ENCODE measurements at places on chromosomes 7 and 10. TPM values are rescaled to one million over a fixed set of nuclear protein-coding genes. Genes with fewer than 3 reads are reported as not detected.

GRCh38 chr10:35400595-35401268 lies 64.4 kb downstream of the CCNY start:
- no peaks in the 10 kb centered on the region for H3K27me3 ChIP-seq
- H3K4me1 ChIP-seq = peaks cover 22% of the 10 kb centered on the region
- no peak overlapping the region for H3K4me3 ChIP-seq
- H3K27ac ChIP-seq = no peak overlapping the region

DNA sequence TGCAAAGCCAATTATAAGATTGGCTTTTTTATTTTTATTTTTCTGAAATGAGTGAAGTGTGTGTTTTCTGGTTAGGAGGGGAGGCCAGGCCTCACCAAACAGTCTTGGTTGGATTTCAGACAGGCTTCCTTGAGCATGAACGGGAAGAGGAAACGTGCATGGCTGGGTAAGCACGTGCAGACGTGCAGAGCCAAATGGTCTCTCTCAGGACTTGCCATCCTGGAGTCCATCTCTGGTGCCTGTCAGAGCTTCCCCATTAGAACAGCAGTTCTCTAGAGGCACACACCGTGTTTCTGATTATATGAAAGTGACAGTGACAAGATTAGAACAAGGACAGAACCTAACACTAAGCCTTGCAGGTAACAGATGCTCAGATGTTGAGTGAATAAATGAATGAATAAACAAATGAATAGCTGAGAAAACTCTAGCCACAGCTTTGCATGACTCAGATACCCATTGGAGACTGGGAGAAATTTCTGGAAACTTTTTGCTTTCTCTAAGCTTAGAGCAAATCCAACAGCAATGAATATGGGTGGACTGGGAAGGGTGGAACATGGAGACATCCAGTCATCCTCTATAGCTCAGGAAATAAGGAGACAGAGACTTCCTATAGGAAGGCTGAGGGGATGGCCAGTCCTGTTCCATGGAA lies 11.8 kb upstream of the CALD1 start:
- H3K36me3 ChIP-seq = no peaks in the 10 kb centered on the region
- H3K27ac ChIP-seq = no peak overlapping the region
- no peak for DNase-seq
- no peaks in the 10 kb centered on the region for H3K4me1 ChIP-seq

GPR85 gene
- 5.4 TPM for total RNA-seq

DNA sequence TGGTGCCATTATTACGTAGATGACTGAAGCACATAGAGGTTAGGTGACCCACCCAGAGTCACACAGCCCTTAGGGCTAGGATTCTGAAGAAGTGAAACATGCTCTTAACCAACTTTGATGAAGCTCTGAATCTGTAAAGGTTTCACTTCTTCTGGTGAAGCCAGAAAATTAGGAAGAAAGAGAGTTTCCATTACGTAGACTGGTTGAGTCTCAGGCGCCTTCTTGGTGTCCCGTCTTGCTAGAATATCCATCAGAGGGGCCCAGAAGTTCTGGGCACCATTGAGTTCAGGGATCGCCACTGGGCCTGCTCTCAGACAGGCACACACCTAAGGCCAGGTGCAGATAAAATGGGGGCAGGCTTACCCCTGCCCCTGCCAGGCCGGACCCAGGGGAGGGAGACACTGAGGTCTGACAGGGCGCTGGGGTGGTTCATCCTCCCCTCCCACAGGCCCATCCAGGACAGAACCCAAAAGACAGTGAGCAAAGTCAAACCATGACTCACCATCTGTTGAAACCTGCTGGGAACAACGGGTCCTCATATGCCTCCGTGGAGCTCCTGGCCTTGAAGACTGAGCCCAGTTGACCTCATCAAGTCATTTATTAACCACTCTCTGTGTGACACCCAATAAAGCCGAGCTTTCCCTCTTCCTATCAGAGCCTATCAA lies 33.2 kb downstream of the DRGX start:
- H3K4me3 ChIP-seq = no peak overlapping the region
- no peaks in the 10 kb centered on the region for H3K36me3 ChIP-seq
- H3K4me1 ChIP-seq = peaks cover 8% of the 10 kb centered on the region
- H3K27me3 ChIP-seq = no peaks in the 10 kb centered on the region

- H3K36me3 ChIP-seq = no peaks in the 10 kb centered on the region
- H3K4me1 ChIP-seq = peaks cover 4% of the 10 kb centered on the region
- H3K27me3 ChIP-seq = no peaks in the 10 kb centered on the region
- no peak overlapping the region for H3K27ac ChIP-seq
Measured at GRCh38 chr10:73032536-73032935, 64.1 kb downstream of the P4HA1 start.

- no peak overlapping the region for H3K27ac ChIP-seq
- no peaks in the 10 kb centered on the region for H3K27me3 ChIP-seq
- H3K4me1 ChIP-seq = peaks cover 10% of the 10 kb centered on the region
- H3K4me3 ChIP-seq = no peak overlapping the region
- H3K36me3 ChIP-seq = no peaks in the 10 kb centered on the region
Measured at GRCh38 chr7:152596824-152597223, 79.1 kb downstream of the XRCC2 start.

DNA sequence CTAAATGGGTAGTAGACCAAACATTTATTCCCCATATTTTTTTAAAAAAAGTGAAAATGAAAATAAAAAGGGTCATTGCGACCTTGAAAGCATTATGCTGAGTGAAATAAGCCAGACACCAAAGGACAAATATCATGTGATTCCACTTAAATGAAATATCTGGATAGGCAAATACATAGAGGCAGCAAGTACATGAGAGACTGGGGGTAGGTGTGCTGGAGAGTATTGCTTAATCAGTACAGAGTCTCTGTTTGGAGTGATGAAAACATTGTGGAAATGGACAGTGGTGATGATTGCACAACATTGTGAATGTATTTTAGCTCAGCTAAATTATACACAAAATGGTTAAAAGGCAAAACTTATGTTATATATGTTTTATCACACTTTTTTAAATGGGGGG lies 169.4 kb downstream of the AKR1D1 start:
- no peaks in the 10 kb centered on the region for H3K27me3 ChIP-seq
- H3K27ac ChIP-seq = no peak overlapping the region

CNPY1 gene
- total RNA-seq = 0.31 TPM

GRCh38 chr7:154879629-154880028 lies 123.3 kb downstream of the PAXIP1 start:
- no peaks in the 10 kb centered on the region for H3K27me3 ChIP-seq
- no peaks in the 10 kb centered on the region for H3K4me1 ChIP-seq
- no peaks in the 10 kb centered on the region for H3K36me3 ChIP-seq
- no peak overlapping the region for H3K4me3 ChIP-seq
- DNase-seq = no peak
- H3K27ac ChIP-seq = no peak overlapping the region

- no peak overlapping the region for H3K27ac ChIP-seq
- DNase-seq = no peak
- H3K36me3 ChIP-seq = no peaks in the 10 kb centered on the region
- H3K27me3 ChIP-seq = no peaks in the 10 kb centered on the region
- H3K4me1 ChIP-seq = no peaks in the 10 kb centered on the region
- H3K4me3 ChIP-seq = no peak overlapping the region
Measured at GRCh38 chr7:24877790-24878311, 102.1 kb downstream of the OSBPL3 start.

- no peak for DNase-seq
- H3K36me3 ChIP-seq = no peaks in the 10 kb centered on the region
- peaks cover 15% of the 10 kb centered on the region for H3K4me1 ChIP-seq
Measured at GRCh38 chr10:73576890-73577591, 14.1 kb downstream of the USP54 start.

ABCB4 gene
- 2.0 TPM for total RNA-seq

Data from testis (tissue), 5 donors.